Activated CD4-positive, alpha-beta T cell treated with anti-CD3 and anti-CD28 coated beads, Interleukin-2, amount 10 ng/mL, durations not matched to agents 7 days and 5 days (primary cell): ENCODE measurements at places on chromosomes 11 and 22.

DNA sequence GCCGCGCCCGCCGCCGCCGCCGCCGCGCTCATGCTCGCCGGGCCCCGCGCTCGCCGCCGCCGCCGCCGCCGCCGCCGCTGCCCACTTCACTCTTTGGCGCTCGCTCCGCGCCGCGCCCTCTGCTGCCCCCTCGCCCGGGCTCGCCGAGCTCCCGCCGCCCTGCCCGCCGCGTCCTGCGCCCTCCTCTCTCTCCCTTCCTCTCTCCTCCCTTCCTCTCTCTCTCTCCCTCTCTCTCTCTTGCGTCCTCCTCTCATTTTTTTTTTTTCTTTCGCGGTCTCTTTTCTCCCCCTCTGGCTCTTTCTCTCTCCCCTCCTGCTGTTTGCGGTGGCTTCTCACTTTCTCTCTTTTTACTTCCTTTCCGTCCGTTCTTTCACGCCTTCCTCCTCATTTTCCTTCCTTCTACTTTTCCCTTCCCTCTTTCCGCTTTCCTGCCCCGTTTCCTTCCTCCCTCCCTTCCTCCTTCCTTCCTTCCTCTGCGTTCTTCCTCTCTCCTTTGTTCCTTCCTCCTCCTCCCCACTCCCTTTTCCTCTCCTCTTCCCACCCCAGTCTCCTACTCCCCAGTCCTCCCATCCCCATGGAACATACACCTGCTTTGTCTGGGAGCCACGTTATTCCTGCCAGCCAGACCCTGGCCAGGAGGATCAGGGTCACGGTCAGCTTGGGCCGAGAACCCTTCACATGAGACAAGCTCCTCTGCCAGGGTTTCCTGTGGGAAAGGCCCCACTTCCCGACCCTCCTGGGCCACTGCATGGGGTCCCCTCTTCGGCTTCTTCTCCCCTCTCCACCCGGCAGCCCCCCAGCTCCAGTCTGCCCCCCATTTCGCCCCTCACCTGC is 19.3 kb upstream of the SHISAL1 start:
- no peak for DNase-seq

DNA sequence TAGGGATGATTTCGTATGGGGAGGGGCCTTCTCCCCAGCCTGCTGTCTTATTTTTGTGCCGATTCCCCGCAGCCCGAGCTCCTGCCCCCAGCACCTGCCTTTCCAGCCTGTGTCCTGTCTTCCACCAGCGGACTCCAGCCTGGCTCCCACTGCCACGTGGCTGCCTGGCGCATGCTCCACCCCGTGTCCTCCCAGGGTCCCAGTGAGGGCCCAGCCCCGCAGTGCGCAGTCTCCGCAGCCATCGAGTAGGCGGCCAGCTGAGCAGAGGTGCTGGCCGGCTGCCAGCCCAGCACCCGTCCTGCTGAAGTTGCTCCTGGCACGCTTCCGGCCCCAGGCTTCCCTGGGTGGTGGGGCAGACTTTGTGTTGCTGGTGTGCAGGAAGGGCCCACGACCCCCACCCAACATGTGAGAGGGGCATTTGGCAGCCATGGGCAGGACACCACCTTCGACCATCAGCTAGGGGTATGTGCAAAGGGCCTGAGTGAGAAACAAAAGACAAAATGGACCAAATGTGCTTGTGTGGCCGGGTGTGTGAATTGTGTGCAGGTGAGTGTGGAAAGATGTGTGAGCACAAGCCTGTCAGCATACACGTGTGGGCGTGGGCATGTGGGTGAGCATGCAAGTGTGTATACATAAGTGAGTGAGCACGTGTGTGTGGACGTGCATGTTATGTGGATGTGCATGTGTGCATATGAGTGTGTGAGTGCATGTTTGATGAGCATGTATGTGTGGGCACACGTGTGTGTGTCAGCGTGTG is 55.9 kb downstream of the RTN4R start:
- no peak for DNase-seq

DNA sequence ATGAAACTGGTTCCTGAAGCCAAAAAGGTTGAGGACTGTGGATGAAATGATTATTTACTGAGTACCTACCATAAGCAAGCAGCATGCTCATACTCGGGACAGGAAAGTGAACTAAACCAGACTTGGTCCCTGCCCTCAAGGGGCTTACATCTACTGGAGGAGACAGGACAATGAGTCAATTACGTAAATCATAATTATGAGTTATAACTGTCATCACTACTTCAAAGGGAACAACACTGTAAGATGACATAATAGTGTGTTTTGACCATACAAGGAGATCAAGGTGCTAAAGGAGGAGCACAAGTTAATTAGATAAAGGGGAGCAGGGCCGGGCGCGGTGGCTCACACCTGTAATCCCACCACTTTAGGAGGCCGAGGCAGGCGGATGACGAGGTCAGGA is 2.5 kb downstream of the FAM227A start:
- no peak for DNase-seq

GRCh38 chr11:119671051-119671450 is 57.9 kb downstream of the NECTIN1 start:
- DNase-seq = no peak

- no peak for DNase-seq
Observed at GRCh38 chr11:58061813-58062212, 31.1 kb downstream of the OR6Q1 start.

- no peak for DNase-seq
Observed at GRCh38 chr11:110196884-110197420, 99.5 kb downstream of the RDX start.

GRCh38 chr11:24734742-24735237 is 237.9 kb downstream of the LUZP2 start:
- DNase-seq = no peak
